ENCODE measurements at places on chromosomes 12 and 14.

GRCh38 chr12:121803861-121804416 lies at the start of gene SETD1B:
Gene SETD1B (plus strand): TSS chr12:121804009. CDS start chr12:121804738, 729 bp downstream.
- H3K27ac ChIP-seq: peak within 1 kb of the TSS; percentile 100
- no peak for DNase-seq
- H3K27me3 ChIP-seq: no peaks in the 10 kb centered on the region
- H3K4me3 ChIP-seq: peak within 1 kb of the TSS; percentile 99

DNA sequence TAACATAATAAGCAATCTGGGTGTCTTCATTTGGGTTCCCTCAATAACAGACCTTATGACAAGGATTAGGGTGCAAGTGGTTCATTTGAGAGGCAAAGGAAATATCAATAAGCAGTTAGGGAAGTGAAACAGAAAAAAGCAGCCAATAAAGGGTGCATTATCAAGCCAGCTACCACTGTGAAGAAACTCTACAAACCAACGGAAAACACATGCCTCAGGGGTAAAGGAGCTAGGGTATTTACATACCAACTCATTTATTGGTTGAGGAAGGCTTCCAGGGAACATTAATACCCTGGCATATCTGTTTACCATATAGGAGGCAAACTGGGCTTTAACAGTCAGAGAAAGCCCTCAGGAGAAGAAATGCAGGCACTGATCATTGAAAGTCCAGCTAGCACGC lies 22.7 kb upstream of the IFNG-AS1 start:
- H3K27ac ChIP-seq: no peak overlapping the region
- H3K36me3 ChIP-seq: no peaks in the 10 kb centered on the region
- no peak overlapping the region for H3K4me3 ChIP-seq
- no peaks in the 10 kb centered on the region for H3K4me1 ChIP-seq

DNA sequence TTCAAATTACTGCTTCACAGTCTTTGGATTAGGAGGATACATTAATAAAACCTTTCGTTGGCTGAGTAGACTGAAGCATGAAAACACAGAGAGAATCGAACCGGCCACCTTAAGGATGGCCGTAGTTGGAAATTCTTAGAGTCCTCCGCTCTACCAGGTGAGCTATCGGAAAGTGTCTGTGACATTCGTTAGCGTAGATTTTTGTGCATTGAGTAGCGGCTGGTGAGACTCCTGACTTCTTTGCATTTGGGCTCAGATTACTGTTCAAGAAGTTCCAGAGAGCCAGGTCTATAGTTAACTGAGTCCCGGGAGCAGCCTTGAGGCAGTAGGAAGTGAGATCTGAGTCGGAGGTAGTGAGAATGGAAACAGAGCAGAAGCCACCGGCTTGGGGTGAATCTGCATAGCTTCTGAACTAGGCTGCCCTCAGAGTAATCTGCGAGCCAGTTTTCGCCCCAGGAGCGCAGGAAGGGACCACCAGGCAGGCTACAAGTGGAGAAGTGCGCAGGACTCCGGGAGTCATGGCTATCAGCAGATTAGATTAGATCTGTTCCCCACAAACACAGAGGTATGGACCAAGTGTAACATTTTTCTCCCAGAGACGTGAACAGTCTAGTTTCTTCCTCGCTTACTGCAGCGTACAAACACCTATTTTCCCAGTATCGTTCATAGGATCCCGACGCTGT lies 11.0 kb downstream of the OR6S1 start:
- peaks cover 60% of the 10 kb centered on the region for H3K4me1 ChIP-seq
- H3K27me3 ChIP-seq: no peaks in the 10 kb centered on the region
- H3K27ac ChIP-seq: peak overlapping the region; percentile 98

DNA sequence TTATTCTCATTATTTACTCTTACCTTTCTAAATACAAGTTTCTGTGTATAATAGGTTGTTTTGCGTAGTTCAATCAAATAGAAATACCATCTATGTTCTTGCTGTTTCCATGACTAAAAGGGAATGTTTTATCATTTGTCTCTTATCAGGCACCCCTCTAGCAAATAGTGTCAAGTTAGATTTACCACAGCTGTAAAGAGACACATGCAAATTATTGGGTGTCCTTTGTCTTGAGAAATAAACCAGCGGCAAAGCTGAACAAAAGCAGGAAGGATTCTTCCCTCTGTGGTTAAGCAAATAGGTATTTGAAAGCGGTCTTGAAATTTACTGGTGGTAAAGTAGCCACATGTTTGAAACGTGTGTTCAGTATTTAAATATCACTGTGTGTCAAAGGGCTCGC lies 405.9 kb downstream of the TMTC2 start:
- no peak for DNase-seq
- H3K27me3 ChIP-seq: no peaks in the 10 kb centered on the region
- H3K4me1 ChIP-seq: no peaks in the 10 kb centered on the region
- H3K36me3 ChIP-seq: no peaks in the 10 kb centered on the region

DNA sequence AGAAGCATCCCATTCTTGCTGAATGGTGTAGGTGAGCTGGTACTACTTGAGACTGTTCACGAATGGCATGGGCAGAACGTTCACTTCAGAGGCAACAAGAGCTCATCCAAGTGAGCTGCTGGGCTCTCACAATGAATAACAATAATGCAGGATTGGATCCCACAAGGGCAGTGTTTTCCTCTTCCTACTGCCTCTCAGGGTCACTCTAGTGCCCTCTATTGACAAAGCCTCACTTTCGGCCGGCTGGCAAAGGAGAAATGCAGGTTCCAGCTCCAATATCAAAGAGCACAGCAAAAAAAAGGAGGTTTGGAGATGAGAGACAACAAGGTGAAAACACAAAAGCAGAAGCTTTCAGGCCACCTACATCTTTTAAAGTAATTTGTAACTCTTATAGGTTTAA lies 74.6 kb upstream of the MYF6 start:
- no peak overlapping the region for H3K27ac ChIP-seq
- no peak for DNase-seq
- no peaks in the 10 kb centered on the region for H3K27me3 ChIP-seq
- no peaks in the 10 kb centered on the region for H3K36me3 ChIP-seq
- no peaks in the 10 kb centered on the region for H3K4me1 ChIP-seq

GRCh38 chr14:22689199-22689598 lies 45.0 kb upstream of the OR6J1 start:
- no peak overlapping the region for H3K4me3 ChIP-seq
- peaks cover 4% of the 10 kb centered on the region for H3K36me3 ChIP-seq

GRCh38 chr12:126727218-126728075 lies 1539.5 kb upstream of the TMEM132C start:
- no peak overlapping the region for H3K4me3 ChIP-seq
- no peak overlapping the region for H3K27ac ChIP-seq
- no peak for DNase-seq
- H3K4me1 ChIP-seq: peaks cover 5% of the 10 kb centered on the region
- peaks cover 2% of the 10 kb centered on the region for H3K36me3 ChIP-seq
- H3K27me3 ChIP-seq: peaks cover 43% of the 10 kb centered on the region

- no peak overlapping the region for H3K27ac ChIP-seq
- H3K4me1 ChIP-seq: no peaks in the 10 kb centered on the region
- no peaks in the 10 kb centered on the region for H3K36me3 ChIP-seq
- DNase-seq: no peak
- H3K4me3 ChIP-seq: no peak overlapping the region
- no peaks in the 10 kb centered on the region for H3K27me3 ChIP-seq
Measured at GRCh38 chr12:84922693-84923092, 10.1 kb upstream of the SLC6A15 start.

DNA sequence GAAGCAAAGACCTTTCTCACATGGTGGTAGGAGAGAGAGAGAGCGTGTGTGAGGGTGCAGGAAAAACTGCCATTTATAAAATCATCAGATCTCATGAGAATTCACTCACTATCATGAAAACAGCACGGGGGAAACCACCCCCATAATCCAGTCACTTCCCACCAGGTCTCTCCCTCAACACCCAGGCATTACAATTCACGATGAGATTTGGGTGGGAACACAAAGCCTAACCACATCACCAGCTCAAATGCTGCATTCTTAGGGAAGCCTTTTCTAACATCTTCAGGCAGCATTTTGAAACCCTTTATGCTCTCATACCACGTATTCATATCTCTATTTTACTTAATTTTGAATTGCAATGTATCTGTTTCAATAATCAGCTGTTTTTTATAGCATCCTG lies 165.9 kb downstream of the TMTC3 start:
- no peak overlapping the region for H3K4me3 ChIP-seq
- DNase-seq: no peak
- H3K27me3 ChIP-seq: no peaks in the 10 kb centered on the region
- no peaks in the 10 kb centered on the region for H3K4me1 ChIP-seq

DNA sequence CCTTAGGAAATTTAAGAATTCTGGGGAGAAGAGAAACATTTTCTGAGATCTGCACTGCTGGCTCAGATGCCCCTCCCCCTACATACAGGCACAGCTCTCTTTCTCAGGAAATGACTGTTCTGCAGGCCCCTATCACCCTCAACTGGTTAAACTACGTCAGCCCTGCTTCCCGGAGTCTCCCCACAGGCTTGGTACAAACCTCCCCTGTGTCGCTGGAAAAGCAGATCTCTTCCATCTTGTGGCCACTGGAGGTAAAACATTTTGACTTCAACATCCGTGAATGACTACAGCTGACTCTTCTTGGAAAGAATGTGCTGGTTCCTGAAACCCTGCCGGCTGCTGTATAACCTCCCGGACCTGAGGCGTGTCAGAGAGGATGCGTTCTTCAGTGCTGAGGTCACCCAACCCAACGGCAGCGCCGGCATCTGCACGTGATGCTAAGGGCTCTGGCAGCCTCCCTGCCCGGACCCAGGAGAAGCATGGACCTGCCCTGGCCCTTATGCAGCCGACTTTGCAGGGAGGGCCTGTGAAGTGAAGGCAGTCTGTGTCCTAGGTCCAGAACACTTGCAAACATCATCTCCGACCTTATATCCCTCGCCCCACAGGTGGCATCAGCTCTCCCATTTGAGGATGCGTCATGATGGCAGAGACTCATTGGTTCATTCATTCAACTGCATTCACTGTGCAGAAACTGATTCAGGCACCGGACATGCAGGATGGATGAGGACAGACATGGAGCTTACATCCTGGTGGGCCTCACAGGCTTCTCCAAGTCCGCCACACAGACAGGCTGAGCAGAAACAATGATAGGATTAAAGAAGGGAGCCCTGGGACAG lies 129.2 kb downstream of the GCH1 start:
- DNase-seq: peak; percentile 34
- H3K27me3 ChIP-seq: peaks cover 45% of the 10 kb centered on the region
- H3K4me3 ChIP-seq: peak overlapping the region; percentile 44
- H3K4me1 ChIP-seq: peaks cover 31% of the 10 kb centered on the region

- peaks cover 65% of the 10 kb centered on the region for H3K27me3 ChIP-seq
- no peak overlapping the region for H3K4me3 ChIP-seq
- peaks cover 11% of the 10 kb centered on the region for H3K4me1 ChIP-seq
- DNase-seq: no peak
Measured at GRCh38 chr12:76881142-76881541, 2.3 kb upstream of the CSRP2 start.

- DNase-seq: no peak
- H3K27ac ChIP-seq: no peak overlapping the region
- no peaks in the 10 kb centered on the region for H3K36me3 ChIP-seq
- H3K27me3 ChIP-seq: peaks cover 44% of the 10 kb centered on the region
Measured at GRCh38 chr14:95300002-95300696, 19.6 kb downstream of the CLMN start.

- no peak overlapping the region for H3K27ac ChIP-seq
- H3K4me1 ChIP-seq: no peaks in the 10 kb centered on the region
Measured at GRCh38 chr12:20946732-20947131, 136.2 kb downstream of the SLCO1B3 start.

- no peaks in the 10 kb centered on the region for H3K36me3 ChIP-seq
- no peak overlapping the region for H3K4me3 ChIP-seq
- H3K27me3 ChIP-seq: no peaks in the 10 kb centered on the region
Measured at GRCh38 chr12:130572553-130572952, 143.5 kb downstream of the RIMBP2 start.

GRCh38 chr14:102929241-102930137 lies 7.0 kb downstream of the AMN start:
- no peak for DNase-seq
- peaks cover 10% of the 10 kb centered on the region for H3K27me3 ChIP-seq
- no peak overlapping the region for H3K27ac ChIP-seq
- H3K4me1 ChIP-seq: no peaks in the 10 kb centered on the region
- H3K4me3 ChIP-seq: peak overlapping the region; percentile 72

DNA sequence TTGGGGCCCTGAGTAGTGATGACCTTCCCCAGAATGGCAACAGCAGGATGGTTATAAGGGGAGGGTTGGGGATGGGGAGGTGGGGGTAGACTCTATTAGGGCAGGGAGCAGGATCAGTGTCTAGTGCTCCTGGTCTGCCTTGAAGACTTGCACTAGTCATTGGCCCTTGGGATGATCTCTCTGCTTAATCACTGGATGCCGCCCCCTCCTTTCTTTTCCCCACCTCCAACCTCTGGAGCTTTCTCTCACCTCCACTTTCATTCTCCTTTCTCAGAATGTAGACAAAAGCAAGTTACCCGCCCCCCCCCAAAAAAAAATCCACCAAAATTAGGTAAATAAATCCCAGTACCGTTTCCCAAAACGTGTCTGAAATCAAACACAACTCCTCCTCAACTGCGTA lies 2.8 kb upstream of the KCNK10 start:
- no peak overlapping the region for H3K4me3 ChIP-seq
- DNase-seq: no peak
- H3K4me1 ChIP-seq: no peaks in the 10 kb centered on the region

DNA sequence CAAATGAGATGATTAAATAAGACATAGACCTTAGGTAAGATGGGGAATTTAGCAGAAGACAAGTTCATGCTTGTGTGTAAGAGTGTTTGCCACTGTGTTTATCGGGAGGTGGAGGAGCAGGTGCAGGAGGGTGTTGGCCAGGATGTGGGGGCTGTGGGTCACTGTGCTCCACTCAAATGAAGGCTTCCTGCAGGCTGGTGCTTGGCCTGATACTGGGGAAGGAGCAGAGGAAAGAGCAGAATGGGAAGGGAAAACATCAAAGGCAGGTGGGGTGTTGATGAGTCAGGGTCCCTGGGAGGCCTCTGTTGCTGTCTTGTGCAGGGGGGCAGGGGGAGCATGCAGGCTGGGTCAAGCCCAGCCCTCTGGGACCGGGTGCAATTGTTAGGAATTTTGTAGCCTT lies 126.5 kb downstream of the TSPAN9 start:
- H3K27me3 ChIP-seq: peaks cover 62% of the 10 kb centered on the region
- no peak for DNase-seq
- no peaks in the 10 kb centered on the region for H3K36me3 ChIP-seq
- H3K4me3 ChIP-seq: no peak overlapping the region

- H3K27ac ChIP-seq: no peak overlapping the region
- H3K4me1 ChIP-seq: no peaks in the 10 kb centered on the region
- H3K4me3 ChIP-seq: no peak overlapping the region
- no peaks in the 10 kb centered on the region for H3K27me3 ChIP-seq
- H3K36me3 ChIP-seq: no peaks in the 10 kb centered on the region
- DNase-seq: no peak
Measured at GRCh38 chr14:26017270-26017669, 580.6 kb downstream of the NOVA1 start.

- peaks cover 10% of the 10 kb centered on the region for H3K4me1 ChIP-seq
- H3K36me3 ChIP-seq: no peaks in the 10 kb centered on the region
- H3K4me3 ChIP-seq: no peak overlapping the region
- no peaks in the 10 kb centered on the region for H3K27me3 ChIP-seq
- DNase-seq: no peak
Measured at GRCh38 chr12:52656616-52657015, 4.6 kb upstream of the KRT2 start.

DNA sequence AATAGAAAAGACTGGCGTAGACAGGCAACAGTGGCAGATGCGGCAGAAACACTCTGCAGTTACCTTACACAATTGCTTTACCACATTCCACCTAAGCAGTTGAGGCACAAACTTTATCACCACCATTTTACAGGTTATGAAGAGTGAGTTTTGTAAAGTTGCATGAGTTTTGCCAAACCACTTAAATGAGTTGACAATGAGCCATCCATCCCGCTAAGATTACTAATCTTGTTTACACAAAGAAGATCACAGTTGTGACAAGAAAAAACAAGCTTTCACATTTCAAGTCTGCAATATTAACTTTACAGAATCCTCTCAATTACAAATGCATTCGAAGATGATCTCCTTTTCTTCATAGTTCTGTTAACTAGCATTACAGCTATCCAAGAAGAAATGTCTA lies 1.8 kb downstream of the TMCC3 start:
- no peak for DNase-seq
- peaks cover 2% of the 10 kb centered on the region for H3K36me3 ChIP-seq
- H3K27me3 ChIP-seq: peaks cover 20% of the 10 kb centered on the region
- peaks cover 47% of the 10 kb centered on the region for H3K4me1 ChIP-seq

Measured in central memory CD8-positive, alpha-beta T cell (primary cell).